Mesothelial cell of epicardium (in vitro differentiated cells): ENCODE measurements at places on chromosomes 11 and 22. TPM values are rescaled to one million over a fixed set of nuclear protein-coding genes. Genes with fewer than 3 reads are reported as not detected.

- no peak overlapping the region for H3K27ac ChIP-seq
- H3K4me1 ChIP-seq, result no peaks in the 10 kb centered on the region
- H3K4me3 ChIP-seq, result no peak overlapping the region
- H3K36me3 ChIP-seq, result no peaks in the 10 kb centered on the region
- DNase-seq, result no peak
Measured at GRCh38 chr11:20261526-20261925, 101.3 kb upstream of the DBX1 start.

GRCh38 chr22:33023153-33023827, 34.9 kb downstream of the SYN3 start:
- no peak overlapping the region for H3K4me3 ChIP-seq
- no peaks in the 10 kb centered on the region for H3K36me3 ChIP-seq
- peaks cover 3% of the 10 kb centered on the region for H3K4me1 ChIP-seq
- peaks cover 16% of the 10 kb centered on the region for H3K27me3 ChIP-seq
- no peak for DNase-seq
- H3K27ac ChIP-seq, result no peak overlapping the region

The CLDN5 gene
- not detected in 3 replicates for total RNA-seq

DNA sequence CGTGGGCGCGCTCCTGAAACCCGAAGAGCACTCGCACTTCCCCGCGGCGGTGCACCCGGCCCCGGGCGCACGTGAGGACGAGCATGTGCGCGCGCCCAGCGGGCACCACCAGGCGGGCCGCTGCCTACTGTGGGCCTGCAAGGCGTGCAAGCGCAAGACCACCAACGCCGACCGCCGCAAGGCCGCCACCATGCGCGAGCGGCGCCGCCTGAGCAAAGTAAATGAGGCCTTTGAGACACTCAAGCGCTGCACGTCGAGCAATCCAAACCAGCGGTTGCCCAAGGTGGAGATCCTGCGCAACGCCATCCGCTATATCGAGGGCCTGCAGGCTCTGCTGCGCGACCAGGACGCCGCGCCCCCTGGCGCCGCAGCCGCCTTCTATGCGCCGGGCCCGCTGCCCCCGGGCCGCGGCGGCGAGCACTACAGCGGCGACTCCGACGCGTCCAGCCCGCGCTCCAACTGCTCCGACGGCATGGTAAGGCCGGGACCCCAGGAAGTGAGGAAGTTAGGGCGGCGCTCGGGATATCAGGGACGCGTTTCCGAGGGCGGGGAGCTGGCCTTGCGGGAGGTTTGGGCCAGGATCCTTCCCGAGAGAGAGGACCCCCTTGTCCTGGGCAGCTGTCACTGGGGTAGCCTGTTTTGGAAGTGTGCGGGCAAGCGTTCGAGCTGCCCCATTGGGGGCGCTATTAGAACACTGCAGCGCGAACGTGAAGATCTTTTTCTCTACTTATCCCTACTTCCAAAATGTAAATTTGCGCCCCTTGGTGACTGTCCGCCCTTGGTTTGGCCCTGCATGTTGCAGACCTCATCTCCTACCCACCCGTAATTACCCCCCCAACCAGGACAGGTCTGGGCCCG, 796 bp downstream of the MYOD1 start:
- peaks cover 2% of the 10 kb centered on the region for H3K4me1 ChIP-seq
- H3K27me3 ChIP-seq, result peaks cover 59% of the 10 kb centered on the region
- H3K36me3 ChIP-seq, result no peaks in the 10 kb centered on the region
- no peak overlapping the region for H3K27ac ChIP-seq
- no peak for DNase-seq
- H3K4me3 ChIP-seq, result no peak overlapping the region

The EHBP1L1 gene
- 30.4 to 35.2 TPM (median 33.8 TPM) in 3 replicates for total RNA-seq
